Amniotic epithelial cell (primary cell): ENCODE measurements at places on chromosomes 3 and 15.

DNA sequence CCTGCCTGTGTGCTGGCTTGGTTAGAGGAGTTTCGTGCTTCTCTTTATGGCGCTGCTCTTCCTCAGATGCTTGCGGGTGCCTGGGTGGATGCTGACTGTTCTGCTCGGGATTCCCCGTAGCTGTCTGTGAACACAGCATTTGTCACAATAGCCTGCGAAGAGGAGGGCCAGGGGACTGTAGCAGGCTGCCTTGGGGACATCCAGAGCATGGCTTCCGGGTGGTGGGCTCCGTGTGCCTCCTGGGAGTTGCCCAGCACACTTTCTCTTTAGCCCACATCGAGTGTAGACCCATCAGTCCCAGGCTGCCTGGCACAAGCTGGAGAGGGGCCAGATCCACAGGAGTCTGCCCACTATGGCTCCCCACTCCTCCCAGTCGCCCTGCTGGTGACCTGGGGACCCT lies 22.4 kb downstream of the LRRK1 start:
- no peak for DNase-seq

DNA sequence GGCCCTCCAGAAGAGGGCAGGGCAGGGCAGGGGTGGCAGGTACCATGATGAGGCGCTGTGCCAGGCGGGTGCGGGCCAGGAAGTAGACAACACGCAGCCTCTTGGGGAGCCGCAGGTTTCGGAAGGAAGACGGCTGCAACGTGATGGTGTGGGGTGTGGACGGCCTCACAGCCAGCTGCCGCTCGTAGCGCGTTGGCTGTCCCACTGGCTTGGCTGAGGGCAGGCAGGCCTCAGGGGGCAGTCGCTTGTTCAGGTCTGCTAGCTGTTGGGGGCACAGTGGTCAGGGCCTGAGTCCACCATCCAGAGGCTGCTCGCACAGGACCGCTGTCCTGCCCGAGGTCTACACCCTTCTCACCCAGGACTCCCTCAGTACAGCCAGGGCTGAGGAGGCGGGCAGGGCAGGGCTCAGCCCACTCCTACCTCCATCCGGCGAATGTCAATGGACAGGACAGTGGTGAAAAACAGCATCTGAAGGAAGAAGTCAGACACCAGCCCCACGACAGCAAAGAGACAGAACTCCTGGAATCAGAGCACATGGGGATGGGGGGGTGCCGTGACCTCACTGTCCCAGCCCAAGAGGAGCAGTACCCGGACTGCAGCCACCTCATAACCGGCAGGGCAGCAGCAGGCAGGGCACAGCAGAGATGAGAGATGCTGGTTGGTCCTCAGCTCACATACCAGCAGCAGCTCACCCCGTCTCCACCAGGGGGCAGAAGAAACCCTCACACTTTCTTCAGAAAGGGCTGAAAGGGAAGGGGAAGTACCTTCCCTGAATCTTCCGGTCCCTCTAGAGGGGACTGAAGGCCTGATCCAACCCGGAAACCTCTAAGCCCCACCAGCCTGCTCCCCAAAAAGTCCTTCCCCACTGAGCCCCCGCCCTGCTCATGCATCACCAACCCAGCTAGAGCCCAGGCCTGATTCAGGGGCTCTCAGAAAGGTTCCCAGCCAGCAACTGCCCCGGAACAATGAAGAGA lies 40.0 kb downstream of the PTPN23 start:
- peak; percentile 77 for DNase-seq

- no peak for DNase-seq
These were observed 78.3 kb downstream of the SHQ1 start for GRCh38 chr3:72769758-72770540.

GRCh38 chr3:136211547-136211946 lies 15.4 kb upstream of the MSL2 start:
- DNase-seq, result no peak

DNA sequence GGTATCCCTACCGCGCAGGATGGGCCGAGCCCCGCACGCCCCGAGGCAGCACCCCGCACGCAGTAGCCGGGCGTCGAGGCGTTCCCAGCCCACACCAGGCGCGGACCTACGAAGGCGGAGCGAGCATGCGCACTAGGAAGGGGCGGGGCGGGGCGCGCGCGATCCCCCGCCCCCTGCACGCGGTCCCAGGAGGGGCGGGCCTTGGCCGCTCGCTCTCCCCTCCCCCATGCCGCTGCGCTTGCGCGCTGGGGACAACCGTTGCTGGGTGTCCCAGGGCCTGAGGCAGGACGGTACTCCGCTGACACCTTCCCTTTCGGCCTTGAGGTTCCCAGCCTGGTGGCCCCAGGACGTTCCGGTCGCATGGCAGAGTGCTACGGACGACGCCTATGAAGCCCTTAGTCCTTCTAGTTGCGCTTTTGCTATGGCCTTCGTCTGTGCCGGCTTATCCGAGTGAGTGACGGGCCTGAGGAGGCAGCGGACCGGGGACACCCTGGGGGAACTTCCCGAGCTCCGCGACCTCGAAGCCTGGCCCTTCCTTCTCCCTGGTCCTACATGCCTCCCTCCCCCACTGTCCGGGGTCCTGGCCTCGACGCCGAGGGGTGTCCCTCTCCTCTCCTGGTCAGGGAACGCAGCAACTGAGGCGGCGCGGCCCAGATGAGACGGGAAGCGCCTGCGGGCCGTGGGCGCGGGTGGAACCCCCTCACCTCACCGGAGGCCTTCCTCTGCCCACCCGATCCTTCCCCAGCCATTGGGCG lies at the start of gene SPESP1:
Gene SPESP1 (plus strand): TSS at position 258 of the 755 bp plus-strand sequence. CDS start 129 bp downstream, at position 387.
- DNase-seq, result peak; percentile 54
